ENCODE measurements at places on chromosomes 1 and 21. TPM values are rescaled to one million over a fixed set of nuclear protein-coding genes. Genes with fewer than 3 reads are reported as not detected.
A peak's percentile ranks its signal among the peaks of the same experiment; 100 is the strongest.

GRCh38 chr1:160981584-160982411, 27.2 kb upstream of the ITLN2 start:
- DNase-seq, result no peak

GRCh38 chr1:14733048-14733778, 134.7 kb downstream of the KAZN start:
- no peak for DNase-seq

DNA sequence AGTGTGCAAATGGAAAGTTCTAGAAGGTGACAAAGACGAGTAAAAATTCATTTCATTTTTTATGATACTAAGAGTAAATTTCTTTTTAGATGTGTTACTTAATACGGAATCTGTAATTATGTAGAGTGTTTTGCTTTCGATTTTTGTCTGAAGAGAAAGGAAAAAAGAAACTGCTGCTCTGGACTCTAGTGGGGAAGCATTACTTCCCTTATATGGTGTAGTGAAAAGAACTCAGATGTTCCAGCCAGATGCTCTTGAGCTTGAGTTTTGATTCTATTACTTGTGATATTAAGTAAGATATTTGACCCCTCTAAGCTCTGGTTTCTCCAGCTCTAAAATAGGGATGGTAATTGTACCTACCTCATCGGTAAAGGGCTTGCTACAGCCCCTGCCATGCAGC, 12.2 kb upstream of the GPR161 start:
- no peak for DNase-seq

DNA sequence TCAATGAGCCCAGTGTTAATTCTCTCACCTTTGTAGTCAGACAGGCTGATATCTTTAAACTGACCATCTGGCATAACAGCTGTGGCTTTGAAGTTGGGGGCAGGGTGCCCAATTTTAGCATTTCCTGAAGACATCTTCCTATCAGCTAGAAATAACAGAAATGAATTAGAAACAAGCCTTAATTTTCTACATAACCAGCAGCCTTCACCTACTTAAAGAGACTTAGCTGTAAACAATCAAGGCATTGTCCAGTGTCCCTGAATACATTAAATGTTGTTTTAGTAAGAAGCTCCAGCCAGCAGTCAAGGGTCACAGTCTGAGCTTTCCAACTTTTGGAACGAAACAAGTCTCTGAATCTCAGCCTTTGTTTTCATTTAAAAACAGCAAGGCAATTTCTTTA, 2.8 kb downstream of the PRDX1 start:
- DNase-seq, result no peak

DNA sequence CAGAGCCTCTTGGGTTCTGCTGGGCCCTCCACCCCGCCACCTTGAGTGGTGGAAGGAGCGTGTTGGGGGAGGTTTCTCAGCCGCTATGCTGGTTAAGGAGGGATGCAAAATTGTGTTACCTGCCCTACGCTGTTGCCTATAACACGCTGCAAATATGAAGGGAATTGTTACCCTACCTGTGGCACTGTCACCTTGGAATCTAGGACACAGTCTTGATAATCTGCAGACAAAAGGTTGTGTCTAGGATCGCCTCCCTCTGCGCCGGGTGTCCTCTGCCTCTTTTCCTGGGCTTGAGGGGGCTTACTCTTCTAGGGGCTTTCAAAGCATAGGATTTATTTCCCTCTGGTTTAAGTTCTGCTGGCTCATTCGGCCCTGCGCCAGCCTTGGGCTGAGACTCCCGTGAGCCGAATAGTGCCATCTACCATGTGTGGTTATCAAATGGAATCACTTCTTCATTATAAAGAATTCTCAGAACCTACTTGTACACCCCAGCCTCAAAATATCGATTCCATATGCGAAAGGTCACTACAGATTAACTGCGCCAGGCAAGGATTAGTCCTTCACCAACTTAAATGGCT, 697 bp downstream of the SLC22A15 start:
- peak; percentile 28 for DNase-seq

Gene AURKAIP1
- total RNA-seq, result 318 TPM

DNA sequence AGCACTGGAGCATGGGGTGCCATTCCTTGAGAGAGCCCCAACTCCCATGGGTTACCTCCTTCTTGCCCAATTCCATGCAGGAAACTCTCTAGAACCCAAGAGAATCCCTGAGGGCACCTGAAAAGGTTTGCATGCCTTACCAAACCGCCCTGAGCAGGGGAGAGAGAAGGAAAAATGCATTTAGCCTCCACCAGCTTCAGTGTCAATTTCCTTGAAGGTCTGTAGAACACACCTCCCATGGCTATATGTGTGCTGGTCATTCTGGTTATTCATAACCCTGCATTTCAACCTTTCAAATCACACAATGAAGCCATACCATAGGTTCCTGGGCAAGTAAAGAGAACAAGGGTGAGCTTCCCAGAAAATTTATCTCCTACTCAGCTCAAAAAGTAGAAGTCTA, 39.6 kb downstream of the HSD3B1 start:
- DNase-seq, result no peak

DNA sequence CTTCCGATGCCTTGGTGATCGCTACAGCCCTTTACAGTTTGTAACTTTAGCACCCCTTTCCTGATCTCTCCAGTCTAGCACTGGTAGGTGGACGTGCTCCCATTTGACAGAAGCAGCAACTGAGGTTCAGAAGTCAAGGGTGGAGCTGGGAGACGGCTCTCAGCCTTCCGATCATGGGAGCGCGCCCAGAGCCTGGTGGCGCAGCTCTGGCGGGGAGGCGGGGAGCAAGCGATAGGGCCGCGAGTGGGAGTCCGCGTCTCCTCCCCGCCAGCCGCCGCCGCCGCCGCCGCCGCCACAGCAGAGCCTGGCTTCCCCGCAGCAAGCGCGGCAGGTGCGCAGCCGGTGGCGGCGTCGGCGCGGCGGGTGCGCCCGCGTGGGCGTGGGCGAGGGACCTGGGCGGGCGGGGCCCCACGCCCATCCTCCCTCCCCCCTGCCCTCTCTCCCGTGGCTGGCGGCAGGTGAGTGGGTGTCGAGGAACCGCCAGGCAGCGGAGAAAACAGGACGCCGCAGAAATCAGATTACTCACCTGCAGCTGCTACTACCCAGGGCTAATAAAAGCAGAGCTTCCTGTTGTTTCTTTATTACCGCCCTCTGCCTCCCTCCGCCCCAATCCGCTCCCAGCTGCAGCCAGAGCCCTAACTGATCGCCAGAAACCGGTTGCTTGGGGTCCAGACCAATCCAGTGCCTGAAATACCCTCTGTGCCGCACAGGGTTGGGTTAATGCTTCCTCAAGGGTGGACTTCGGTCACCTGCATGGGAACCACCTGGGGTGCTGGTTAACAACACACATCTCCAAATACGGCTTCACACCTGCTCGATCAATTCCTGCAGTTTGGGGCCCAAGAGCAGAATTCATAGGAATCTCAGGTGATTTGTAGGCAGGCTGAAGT, 60.2 kb upstream of the ID3 start:
- peak; percentile 22 for DNase-seq

- DNase-seq, result peak; percentile 12
Measured at GRCh38 chr1:66231681-66232463, 302.1 kb upstream of the SGIP1 start.

DNA sequence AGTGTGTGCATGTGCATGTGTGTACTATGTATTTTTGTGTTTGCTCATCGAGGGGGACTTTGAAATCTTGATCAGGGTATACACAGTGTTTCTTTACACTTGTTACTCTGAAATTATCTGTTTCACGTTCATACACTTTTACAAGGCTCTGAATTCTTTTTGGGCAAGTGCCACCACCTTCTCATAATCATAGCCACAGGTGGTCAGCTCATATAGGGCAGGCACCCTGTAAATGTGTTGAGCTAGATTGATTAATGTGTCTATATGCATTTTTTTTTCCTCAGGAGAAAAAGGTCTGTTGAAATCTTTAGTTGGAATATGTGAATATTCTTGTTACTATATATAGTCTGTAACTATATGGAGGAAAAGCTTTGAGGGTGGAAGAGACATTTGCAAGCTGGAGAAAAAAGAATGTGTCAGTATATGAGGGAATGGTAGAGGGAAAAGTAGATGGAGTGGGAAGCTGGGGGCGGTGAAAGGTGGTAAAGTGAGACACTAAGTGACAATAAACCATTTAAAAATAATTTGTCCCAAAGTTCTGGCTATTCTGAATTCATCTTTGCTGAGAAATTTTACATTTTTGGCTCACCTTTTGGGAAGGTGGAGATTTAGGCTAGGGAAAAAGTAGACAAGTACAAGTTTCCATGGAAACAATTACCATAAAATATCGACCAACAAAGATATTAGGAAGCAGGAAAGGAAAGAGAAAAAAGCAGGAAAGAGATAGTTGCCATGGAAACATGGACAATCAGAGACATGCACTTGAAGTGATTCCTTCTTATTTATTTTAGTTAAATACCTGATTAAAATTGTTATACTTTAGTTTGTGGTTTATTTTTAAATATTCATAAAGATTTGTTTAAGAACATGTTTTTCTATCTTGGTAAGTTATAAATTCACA, 277.5 kb downstream of the PDE4B start:
- DNase-seq, result no peak

- DNase-seq, result no peak
Measured at GRCh38 chr1:97056386-97056785, 334.8 kb downstream of the PTBP2 start.

Gene FBLIM1
- 82.6 TPM for total RNA-seq

GRCh38 chr1:25682059-25682601, 65.5 kb downstream of the MAN1C1 start:
- no peak for DNase-seq

DNA sequence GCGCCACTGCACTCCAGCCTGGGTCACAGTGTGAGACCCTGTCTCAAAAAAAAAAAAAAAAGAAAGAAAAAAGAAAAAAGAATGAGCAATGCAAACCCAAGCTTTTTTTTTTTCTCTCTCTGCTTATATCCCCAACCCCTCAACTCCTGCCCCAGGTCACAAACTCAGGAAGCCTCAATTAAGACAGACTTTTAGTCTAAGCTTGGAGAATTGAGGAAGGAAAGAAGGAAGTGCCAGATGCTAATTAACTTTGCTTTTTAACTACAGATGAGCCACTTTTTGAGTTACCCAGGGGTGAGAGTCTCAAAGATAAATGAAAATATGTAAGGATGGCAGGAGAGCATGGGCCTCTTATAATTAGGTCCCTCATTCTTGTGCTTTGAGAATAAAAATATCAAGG, 33.3 kb downstream of the PIK3CD start:
- DNase-seq, result no peak

GRCh38 chr1:156862584-156862983, 1.9 kb downstream of the NTRK1 start:
- no peak for DNase-seq

GRCh38 chr1:153968000-153968363, 280 bp downstream of the CREB3L4 start:
- no peak for DNase-seq

DNA sequence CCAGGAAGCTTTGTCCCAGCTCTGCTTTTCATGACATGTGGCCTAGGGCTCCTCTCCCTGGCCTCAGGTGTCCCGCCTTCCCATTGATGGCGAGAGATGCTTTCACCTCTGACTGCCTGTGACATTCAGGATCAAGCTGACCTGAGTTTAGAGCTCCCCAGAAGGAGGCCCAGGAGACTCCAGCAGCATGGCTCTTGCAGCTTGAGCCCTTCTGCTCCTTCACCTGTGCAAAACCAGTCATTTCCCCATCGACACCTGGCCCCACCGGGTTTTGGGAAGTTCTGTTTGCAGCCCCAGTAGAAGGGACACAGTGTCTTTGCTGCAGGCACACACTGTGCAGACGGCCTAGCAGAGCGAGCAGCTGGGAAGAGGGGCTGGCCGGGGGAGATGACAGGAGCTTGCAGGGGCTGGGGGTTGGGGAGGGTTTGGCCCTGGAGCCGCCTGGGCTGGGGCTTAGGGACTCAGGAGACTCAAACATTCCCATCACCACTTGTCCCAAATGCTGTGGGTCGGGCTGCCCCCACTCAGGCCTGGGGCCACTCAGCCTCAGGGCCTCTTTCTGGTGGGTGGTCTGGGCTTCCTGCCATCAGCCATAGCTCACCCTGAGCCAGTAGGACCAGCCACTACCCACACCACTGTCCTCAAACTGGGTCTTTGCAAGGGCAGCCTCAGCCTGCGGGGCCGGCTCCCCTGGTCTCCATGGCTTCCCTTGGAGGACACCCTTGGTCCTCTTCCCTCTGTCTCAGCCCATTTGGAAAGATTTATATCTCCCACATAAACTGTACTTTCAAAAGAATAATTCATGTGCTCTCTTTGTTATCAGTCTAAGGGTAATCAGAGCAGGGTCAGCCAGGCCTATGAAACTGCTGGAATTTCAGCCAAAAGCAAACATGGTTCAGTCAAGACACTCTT, 3.8 kb upstream of the EDN2 start:
- DNase-seq, result no peak

- no peak for DNase-seq
Measured at GRCh38 chr1:219269171-219269570, 95.5 kb downstream of the LYPLAL1 start.

GRCh38 chr1:162950187-162950586, 89.2 kb upstream of the CCDC190 start:
- no peak for DNase-seq

- DNase-seq, result no peak
Measured at GRCh38 chr1:225878282-225878681, 3.9 kb downstream of the TMEM63A start.

- peak; percentile 95 for DNase-seq
Measured at GRCh38 chr1:234962340-234962989, 166.2 kb downstream of the TOMM20 start.

GRCh38 chr1:151851886-151852285, 1.6 kb downstream of the THEM5 start:
- DNase-seq, result no peak

- peak; percentile 52 for DNase-seq
Measured at GRCh38 chr1:93666613-93667384, 14.8 kb downstream of the BCAR3 start.

DNA sequence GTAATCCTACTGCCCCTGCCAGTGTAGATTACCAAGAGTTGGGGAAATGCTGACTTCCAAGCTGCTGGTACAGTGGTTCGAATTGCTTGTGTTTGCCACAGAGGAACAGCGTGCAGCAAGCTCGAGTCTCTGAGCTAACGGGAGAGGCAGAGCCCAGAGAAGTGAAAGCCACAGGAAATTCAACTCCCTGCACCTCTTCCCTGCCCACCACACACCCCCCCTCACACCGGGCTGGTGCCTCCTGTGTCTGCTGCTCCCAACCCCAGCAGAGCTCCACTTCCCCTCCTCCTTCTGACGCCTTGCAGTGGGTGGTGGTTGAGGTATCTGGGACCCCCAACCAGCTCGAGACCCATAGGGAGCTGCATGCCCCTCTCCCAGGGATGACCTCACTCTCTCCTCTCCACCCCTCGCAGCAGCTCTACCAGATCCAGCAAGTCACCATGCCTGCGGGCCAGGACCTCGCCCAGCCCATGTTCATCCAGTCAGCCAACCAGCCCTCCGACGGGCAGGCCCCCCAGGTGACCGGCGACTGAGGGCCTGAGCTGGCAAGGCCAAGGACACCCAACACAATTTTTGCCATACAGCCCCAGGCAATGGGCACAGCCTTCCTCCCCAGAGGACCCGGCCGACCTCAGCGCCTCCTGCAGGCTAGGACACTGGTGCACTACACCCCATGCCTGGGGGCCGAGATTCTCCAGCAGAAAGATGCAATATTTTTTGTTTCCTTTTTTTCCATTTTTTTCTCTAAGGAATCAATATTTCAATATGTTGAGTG, 13.1 kb upstream of the KCNQ4 start:
- no peak for DNase-seq

Gene GUK1
- 208 TPM for total RNA-seq

Gene C1orf141
- total RNA-seq, result not detected
